ENCODE measurements at places on chromosomes 16 and 17.

- no peak for DNase-seq
These were observed 19.3 kb downstream of the SHMT1 start for GRCh38 chr17:18344021-18344420.

GRCh38 chr16:24995469-24995868, 19.7 kb downstream of the ARHGAP17 start:
- no peak for DNase-seq

DNA sequence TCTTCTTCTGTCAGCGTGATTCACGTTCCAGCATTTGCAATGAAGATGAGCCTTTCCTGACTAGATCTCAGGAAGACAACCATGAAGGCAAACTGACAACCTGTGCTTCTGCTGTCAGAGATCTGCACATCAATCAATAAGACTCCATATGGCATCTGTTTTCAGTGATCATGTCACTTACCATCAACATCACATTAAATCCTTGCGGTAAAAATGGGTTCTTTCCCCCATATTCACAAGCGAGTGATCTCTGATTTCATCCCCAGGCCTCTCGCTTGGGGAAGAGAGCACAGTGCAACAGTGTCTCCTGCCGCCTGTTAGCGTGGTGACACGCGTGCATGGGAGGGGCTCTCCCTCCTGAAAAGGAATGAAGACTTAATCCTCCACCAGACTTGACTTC, 11.1 kb downstream of the NACA2 start:
- no peak for DNase-seq

- no peak for DNase-seq
These were observed 10.4 kb downstream of the UBALD2 start for GRCh38 chr17:76275382-76276068.

- no peak for DNase-seq
These were observed 42.3 kb upstream of the BCAR1 start for GRCh38 chr16:75293772-75294171.

GRCh38 chr17:50150354-50151040, at the start of gene PPP1R9B:
TSS of gene PPP1R9B (minus strand) at chr17:50150677. CDS start at chr17:50150513, 164 bp downstream.
- DNase-seq, result no peak

- no peak for DNase-seq
These were observed 199.1 kb downstream of the XYLT1 start for GRCh38 chr16:17271687-17272086.

DNA sequence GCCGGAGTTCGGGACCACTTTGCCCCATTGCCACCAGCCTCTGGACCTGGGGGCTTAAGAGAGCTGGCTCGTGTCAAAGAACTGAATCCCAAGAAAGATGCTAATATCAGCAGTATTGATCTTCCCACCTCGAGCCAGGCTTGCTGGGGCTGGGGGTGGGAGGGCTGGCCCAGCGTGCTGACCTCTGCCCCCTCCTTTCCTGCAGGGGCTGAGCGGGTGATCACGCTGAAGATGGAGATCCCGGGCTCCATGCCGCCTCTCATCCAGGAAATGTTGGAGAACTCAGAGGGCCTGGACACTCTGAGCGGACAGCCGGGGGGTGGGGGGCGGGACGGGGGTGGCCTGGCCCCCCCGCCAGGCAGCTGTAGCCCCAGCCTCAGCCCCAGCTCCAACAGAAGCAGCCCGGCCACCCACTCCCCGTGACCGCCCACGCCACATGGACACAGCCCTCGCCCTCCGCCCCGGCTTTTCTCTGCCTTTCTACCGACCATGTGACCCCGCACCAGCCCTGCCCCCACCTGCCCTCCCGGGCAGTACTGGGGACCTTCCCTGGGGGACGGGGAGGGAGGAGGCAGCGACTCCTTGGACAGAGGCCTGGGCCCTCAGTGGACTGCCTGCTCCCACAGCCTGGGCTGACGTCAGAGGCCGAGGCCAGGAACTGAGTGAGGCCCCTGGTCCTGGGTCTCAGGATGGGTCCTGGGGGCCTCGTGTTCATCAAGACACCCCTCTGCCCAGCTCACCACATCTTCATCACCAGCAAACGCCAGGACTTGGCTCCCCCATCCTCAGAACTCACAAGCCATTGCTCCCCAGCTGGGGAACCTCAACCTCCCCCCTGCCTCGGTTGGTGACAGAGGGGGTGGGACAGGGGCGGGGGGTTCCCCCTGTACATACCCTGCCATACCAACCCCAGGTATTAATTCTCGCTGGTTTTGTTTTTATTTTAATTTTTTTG, 8.5 kb downstream of the GJD3 start:
- no peak for DNase-seq

DNA sequence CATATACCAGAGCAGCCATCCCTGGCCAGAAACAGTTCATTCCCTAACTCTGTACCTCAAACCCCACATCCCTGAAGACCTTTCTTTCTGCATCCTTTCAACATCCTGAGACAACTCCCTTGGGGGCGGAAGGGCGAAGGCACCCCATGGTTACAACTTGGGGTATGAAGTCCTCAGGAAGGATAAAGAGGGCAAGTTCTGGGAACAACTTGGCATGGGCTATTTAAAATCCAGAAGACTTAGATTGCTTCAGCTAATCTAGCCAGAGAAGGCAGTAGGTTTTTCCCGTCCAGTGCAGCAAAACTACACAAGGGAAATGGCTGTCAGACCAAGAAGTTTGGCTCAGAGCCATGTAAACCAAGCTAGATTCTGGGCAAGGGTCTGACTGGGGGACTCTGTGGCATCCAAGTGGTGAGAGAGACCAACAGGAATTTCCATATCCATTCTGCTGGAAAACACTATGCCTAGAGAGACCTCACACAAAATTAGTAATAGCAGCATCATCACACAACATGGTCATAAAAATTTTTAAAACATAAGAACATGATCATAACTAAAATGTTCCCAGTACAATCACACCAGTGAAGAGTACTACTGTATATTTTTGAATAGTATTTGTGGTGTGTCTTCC, 113.2 kb downstream of the CDYL2 start:
- no peak for DNase-seq

GRCh38 chr17:82022310-82022980, at the start of gene CENPX:
TSS of gene CENPX (minus strand) at chr17:82022878. CDS start at chr17:82022861, 17 bp downstream.
- DNase-seq, result no peak

GRCh38 chr17:12067485-12067884, 46.8 kb downstream of the MAP2K4 start:
- no peak for DNase-seq

DNA sequence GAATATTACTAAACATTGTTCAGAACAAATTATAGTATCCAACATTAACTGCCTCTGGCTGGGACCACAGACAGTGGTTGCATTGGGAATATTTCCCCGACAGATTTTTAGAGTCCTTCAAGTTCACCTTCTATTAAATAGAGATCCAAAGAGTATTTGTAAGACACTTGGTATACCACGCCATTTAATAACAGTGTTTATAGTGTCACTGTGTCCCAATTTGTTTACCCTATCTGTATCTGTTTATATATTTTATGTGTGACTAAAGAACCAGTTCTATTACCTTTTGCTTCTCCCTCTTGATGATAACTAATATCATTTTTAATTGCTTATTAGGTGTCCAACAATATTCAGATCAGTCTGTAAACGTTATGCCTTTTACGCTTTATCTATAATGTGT, 191.3 kb upstream of the IRX5 start:
- DNase-seq, result no peak

DNA sequence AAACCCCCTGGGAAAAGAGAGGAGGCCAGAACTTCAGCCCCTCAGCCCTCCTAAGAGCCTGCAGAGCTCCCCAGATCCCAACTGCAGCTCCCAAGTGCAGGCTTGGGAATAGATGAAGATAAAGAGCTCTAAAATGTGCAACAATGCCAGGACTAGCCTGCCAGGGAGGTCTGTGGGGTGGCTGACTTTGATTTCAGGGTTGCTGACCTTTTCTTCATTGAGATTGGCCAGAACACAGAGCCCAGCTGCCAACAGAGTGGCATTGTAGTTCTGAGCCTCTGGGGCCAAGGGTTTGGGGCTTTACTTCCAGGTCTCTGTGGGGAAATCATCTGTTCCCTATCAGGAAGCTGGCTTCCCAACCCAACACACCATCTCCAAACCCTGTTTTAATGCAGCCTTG, 120.6 kb downstream of the COPRS start:
- DNase-seq, result no peak

GRCh38 chr17:65751263-65751662, 189.8 kb upstream of the AXIN2 start:
- no peak for DNase-seq

- no peak for DNase-seq
These were observed 1.7 kb downstream of the MAP2K3 start for GRCh38 chr17:21286066-21286770.

DNA sequence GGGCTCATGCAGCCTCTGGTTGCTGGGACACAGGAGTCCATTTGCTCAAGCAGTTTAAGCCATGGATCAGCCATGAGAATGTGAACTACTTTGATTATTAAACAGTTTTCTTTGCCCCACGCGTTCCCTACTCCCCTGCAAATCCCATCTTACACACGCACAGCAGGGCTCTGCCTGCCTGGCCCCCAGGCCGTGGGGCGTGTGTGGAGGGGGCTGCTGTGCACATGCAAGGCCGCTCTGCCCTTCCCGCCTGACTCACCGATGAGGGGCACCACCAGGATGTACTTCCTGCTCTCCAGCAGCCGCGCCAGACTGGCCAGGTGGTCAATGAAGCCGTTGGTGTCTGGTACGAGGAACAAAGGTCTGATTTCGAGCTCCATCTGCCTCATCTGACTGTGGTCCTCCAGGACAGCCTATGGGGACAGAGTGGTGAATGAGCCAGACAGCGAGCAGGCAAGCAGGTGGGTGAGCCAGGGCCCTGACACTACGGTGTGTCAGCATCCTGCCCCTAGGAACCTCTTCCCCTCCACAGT, 13.7 kb downstream of the HIC1 start:
- no peak for DNase-seq

- no peak for DNase-seq
These were observed 115.5 kb upstream of the NLRP1 start for GRCh38 chr17:5699814-5700213.

DNA sequence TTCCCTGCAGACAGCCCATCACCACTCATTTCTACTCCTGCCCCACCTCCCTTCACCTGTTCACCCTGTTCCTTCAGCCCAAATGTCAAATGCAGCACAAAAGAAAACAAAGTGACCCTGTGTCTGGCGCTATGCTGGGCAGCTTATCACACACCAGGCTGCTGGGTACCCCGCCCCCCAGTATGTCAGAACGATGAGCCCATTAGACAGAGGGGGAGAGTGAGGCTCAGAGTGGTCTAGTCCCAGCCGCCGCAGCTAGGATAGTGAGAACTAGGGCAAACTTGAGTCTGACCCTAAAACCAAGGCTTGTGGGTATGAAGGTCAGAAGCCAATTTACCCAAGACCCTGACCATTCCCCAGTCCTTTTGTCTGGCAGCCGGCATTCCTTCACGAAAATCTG, 4.0 kb downstream of the TNP2 start:
- DNase-seq, result no peak

- no peak for DNase-seq
These were observed 2.4 kb downstream of the HIC1 start for GRCh38 chr17:2057175-2057759.
